ENCODE measurements at places on chromosomes 1 and 21. TPM values are rescaled to one million over a fixed set of nuclear protein-coding genes. Genes with fewer than 3 reads are reported as not detected.

NID1 gene
- total RNA-seq = 139 TPM

- no peaks in the 10 kb centered on the region for H3K27me3 ChIP-seq
- no peaks in the 10 kb centered on the region for H3K4me1 ChIP-seq
- H3K27ac ChIP-seq = no peak overlapping the region
- H3K36me3 ChIP-seq = no peaks in the 10 kb centered on the region
- no peak overlapping the region for H3K4me3 ChIP-seq
- no peak for DNase-seq
Measured at GRCh38 chr1:110477041-110477440, 26.1 kb downstream of the PROK1 start.

- DNase-seq = no peak
- no peak overlapping the region for H3K4me3 ChIP-seq
- no peaks in the 10 kb centered on the region for H3K27me3 ChIP-seq
- no peak overlapping the region for H3K27ac ChIP-seq
Measured at GRCh38 chr1:181588631-181589030, 105.3 kb downstream of the CACNA1E start.

DNA sequence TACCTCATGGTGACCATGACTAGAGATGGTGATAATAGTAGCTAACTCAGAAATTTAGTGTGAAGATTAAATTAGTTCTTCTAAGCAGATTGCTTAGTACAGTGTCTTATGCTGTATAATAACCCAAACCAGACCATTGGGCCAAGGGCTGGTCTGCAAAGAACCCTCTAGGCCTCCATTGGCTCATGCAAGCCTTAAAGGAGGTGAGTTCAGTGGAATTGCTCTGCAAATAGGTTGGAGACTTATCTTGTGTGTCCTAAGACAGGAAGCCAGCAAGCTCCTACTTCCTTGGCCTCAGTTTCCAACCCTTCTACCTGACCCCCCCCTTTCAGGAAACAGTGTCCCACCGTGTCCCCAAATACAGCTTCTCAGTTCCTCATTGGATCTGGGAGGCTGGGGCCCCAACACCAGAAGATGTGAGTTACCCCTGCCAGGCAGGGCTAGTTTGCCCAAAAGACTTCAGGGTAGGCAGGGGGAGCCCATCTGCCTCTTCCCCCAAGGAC lies 1.9 kb upstream of the MEF2D start:
- H3K36me3 ChIP-seq = no peaks in the 10 kb centered on the region
- H3K27ac ChIP-seq = peak overlapping the region; percentile 100
- no peaks in the 10 kb centered on the region for H3K27me3 ChIP-seq

DNA sequence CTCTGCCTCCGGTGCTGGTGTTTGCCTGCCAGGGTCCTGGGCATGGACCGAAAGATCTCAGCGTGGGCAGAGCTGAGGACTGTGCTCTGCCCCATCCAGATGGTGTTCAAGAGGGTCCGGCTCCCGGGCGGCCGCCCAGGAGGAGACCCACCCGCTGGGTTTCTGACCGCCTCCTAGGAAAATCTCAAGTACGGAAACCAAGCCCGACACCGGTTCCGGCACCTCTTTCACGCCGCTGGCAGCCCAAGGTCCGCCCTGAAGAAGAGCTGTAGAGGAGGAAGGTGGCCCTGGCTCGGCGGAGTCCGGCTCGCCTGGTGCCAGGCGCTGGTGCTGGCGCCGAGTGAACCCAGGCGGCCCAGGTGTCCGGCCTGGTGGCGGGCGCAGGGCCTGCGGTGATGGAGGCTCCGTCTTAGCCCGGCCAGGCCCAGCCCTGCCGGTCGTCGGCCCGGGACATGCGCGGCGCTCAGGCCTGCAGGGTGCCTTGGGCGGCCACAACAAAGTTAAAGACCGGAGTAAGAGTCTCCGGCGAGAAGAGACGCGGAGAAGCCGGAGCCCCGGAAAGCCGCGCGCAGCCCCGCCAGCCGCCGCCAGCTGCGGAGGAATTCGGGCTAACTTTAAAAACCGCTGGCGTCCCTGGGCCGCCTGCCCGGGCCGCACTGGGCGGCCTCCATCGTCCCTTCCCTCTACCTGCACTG lies 1.5 kb downstream of the GRIK3 start:
- no peak overlapping the region for H3K4me3 ChIP-seq
- H3K4me1 ChIP-seq = no peaks in the 10 kb centered on the region
- H3K36me3 ChIP-seq = no peaks in the 10 kb centered on the region
- no peak for DNase-seq
- H3K27ac ChIP-seq = no peak overlapping the region
- no peaks in the 10 kb centered on the region for H3K27me3 ChIP-seq

OR2T33 gene
- total RNA-seq = not detected

DNA sequence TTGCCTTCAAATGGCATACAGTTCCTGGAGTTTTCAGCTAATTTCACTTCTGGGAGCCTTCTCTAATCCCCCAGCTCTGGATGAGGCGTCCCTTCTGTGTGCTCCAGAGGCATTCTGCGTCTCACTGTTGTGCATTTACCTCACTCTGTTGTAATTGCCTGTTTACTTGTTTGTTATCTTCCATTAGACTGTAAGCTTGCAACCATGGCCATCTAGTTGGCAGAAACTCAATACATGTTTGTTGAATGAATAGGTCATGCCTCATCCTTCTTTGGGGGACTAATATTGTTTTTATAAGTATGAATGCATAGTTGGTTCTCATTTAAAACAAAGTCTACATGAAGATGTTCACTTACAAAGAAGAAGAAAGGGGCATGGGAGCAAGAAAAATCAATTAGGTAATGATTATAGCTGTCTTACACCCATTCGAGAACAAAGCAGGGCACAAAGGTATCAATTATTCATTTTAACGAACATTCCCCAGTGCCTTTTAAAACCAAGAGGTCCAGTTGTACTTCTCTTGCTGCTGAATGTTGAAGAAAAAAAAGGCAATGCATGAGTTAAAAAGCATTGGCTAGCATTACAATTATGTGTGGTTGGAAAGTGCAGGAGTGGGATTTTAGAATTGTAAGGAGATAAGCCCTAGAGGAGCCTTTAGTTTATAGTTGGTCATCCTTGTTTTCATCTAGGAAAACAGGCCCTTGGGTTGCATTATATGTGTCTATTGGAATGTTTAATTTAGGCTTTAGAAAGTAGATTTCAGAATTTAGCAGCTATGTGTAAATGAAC lies 6.0 kb downstream of the RGL1 start:
- H3K4me3 ChIP-seq = no peak overlapping the region
- DNase-seq = no peak
- no peaks in the 10 kb centered on the region for H3K36me3 ChIP-seq
- H3K27me3 ChIP-seq = no peaks in the 10 kb centered on the region
- peaks cover 3% of the 10 kb centered on the region for H3K4me1 ChIP-seq

GRCh38 chr1:212138457-212138856 lies 102.9 kb downstream of the DTL start:
- no peak overlapping the region for H3K27ac ChIP-seq
- DNase-seq = peak; percentile 24

AMY2A gene
- 0.27 TPM for total RNA-seq

GRCh38 chr1:41779360-41779759 lies 139.4 kb downstream of the HIVEP3 start:
- H3K4me3 ChIP-seq = no peak overlapping the region
- no peak for DNase-seq
- H3K4me1 ChIP-seq = no peaks in the 10 kb centered on the region
- H3K27me3 ChIP-seq = no peaks in the 10 kb centered on the region
- H3K36me3 ChIP-seq = no peaks in the 10 kb centered on the region
- H3K27ac ChIP-seq = no peak overlapping the region

COL11A1 gene
- total RNA-seq = not detected

TMEM52 gene
- not detected for total RNA-seq

TAS1R1 gene
- total RNA-seq = not detected

All from uterus (tissue), 4 donors.